ENCODE measurements at places on chromosomes 13 and 19.

DNA sequence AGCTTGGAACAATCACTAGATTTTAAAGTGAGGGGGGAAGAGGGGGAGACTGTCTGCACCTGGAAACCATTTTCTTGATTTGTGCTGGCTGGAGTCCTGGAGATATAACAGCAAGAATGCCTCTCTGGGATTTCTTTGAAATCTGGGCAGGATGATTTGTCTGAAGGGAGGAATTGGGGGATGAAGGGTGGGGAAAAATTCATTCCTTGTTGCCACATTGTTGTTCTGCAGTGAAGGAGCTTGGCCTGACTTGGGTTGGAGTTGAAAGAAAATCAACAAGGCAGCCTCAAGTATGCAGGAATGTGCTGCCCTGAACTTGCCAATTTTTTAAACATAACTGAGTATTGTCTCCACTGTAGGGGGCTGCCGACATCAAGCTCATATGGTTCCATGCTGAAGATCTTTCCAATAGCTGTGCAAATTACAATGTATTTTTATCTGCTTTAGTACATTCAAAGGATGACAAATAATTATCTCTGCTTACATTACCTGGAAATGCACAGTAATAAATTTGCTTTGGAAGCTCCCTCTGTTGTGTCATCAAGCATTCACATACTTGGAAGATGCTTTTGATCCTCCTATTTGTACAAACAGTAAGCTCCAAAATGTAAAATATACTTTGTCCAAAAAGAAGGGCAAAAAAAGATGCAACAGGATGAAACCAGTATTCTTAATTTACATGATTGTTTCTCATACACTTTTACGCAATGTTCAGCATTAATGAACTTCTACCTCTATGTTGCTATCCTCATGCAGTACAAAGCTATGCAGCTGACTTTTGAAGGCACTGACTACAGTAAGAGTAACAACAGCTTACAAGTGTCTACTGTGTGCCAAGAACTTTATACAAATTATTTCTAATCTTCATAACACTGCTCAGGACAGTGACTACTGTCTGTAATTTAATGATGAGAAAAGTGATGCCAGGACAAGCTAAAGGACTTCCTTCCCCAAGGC, 627.9 kb upstream of the KLF12 start:
- DNase-seq: peak; percentile 99

DNA sequence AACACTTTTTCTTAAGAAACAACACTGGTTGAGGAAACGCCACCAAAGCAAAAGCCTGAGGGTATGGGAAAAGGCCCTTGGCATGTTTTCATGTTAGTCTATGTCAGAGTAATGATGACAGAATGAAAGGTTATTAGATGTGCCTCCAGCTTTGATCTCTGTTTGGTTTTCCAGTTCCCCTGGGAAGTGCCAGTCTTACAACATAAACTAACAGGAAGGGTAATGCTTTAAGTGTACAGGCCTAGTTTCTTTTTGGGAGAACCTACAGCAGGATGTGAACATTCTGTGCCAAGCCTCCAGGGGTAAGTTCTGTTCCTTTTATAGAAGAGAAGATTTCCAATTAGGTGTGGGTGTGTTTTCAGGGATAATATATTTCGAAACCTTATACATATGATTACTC, 121.7 kb downstream of the FNDC3A start:
- DNase-seq: peak; percentile 71

DNA sequence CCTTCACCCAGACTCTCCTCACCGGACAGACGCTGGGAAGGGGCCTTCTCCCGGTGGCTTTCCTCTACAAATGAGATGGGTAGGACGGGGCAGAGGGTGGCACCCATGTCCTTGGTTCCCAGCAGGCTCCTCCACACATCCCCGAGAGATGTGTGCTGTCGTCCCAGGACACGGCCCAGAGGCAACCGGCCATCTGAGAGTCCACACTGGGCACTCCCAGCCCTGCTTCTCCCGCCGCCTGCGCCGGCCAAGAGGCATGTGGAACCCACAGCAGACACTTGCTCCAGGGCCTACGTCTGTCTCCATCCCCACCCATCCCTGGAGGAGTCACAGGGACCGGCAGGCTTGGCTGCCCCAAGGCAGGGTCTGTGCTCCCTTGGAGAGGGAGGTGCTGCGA, 179.9 kb downstream of the KDM4B start:
- no peak for DNase-seq

DNA sequence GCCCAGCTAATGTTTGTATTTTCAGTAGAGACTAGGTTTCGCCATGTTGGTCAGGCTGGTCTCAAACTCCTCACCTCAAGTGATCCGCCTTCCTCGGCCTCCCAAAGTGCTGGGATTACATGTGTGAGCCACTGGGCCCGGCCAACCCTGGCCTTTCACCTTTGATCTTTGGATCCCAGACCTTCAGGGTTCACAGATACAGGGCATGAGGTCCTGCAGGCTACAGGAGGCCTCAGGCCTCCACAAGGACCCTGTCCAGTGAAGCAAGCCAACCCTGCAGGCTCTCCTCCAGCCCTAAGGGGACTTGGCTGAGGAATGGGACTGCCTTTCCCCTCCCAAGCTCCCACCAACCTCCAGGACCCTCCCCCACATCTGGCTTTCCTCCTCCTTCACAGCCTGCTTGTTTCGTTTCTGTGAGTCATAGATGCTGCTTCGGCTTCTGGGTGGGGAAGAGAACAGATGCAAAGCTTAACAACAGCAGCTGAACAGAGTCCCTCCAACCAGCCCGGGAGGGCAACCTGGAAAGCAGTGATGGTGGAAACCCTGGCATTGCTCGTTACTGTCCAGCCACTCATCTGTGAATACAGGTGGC, 11.8 kb downstream of the ARHGEF18 start:
- DNase-seq: no peak

- DNase-seq: no peak
Measured at GRCh38 chr13:45142440-45143345, 22.4 kb downstream of the GTF2F2 start.

DNA sequence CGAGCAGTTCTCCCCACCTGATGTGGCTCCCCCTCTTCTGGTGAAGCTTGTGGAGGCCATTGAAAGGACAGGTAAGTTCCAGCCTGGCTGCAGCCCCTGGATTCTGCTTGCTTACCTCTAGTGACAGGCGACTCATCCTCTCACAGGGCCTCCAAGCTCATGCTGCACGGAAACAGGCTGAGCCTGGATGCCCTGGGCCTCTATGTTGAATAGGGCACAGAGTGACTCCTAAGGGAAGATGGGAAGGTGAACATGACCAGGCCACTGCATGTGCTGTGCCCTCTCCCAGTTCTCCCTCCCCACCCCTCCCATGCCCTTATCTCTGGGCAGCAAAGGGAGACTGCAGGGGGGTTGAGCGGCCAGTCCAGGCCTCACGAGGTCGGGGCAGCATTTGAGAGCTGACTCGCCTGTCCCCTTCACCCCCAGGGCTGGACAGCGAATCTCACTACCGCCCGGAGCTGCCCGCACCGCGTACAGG, 7.6 kb downstream of the PIK3R2 start:
- DNase-seq: no peak

DNA sequence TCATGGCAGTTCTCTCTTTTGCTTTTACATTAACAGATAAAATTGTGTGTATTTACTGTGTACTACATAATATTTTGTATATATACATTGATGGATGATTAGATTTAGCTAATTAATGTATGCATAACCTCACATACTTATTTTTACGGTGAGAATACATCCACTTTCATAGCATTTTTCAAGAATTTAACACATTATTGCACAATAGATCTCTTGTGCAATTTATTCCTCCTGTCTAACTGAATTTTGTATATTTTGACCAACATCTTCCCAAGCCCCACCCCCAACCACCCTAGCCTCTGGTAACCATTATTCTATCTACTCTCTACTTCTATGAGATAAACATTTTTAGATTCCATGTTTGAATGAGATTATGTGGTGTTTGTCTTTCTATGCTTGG, 194.7 kb downstream of the RBM26 start:
- DNase-seq: no peak

- DNase-seq: no peak
Measured at GRCh38 chr19:8451377-8451776, 6.6 kb downstream of the HNRNPM start.

GRCh38 chr19:5445071-5445470, 10.1 kb upstream of the ZNRF4 start:
- DNase-seq: no peak

DNA sequence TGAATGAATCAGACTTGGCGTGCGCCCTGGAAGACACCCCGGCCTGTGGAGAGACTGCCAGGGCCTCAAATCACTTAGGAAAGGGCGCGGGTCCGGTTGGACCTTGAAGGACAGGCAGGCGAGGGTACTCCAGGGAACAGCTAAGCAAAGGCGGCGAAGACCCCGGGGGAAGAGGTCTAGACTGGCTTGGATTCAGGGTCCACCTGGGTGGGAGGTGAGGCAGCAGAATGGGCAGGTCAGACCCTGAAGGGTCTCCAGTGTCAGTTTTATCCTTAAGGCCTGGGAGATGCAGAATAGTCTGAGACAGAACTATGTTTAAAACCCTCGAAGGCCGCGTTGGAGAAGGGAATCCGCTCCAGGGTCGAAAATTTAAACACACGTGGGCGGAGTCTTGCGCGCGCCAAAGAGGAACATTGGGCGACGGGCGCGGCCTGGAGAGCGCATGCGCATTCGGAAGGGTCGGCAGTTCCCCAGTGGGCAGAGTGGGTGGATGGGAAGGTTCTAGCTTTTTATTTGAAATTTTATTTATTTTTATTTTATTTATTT, 567 bp upstream of the SMG9 start:
- DNase-seq: peak; percentile 76
